ENCODE measurements at places on chromosomes 13 and 19. TPM values are rescaled to one million over a fixed set of nuclear protein-coding genes. Genes with fewer than 3 reads are reported as not detected.
A peak's percentile ranks its signal among the peaks of the same experiment; 100 is the strongest.

- H3K4me1 ChIP-seq: no peaks in the 10 kb centered on the region
- H3K36me3 ChIP-seq: no peaks in the 10 kb centered on the region
- H3K4me3 ChIP-seq: no peak overlapping the region
- H3K27me3 ChIP-seq: peaks cover 7% of the 10 kb centered on the region
- no peak for DNase-seq
These were observed 2.6 kb downstream of the VAV1 start for GRCh38 chr19:6774821-6775707.

GRCh38 chr19:8965887-8966286, 44.3 kb downstream of the MUC16 start:
- DNase-seq: no peak
- H3K27me3 ChIP-seq: peaks cover 2% of the 10 kb centered on the region
- H3K4me3 ChIP-seq: no peak overlapping the region
- peaks cover 4% of the 10 kb centered on the region for H3K36me3 ChIP-seq
- no peak overlapping the region for H3K27ac ChIP-seq
- no peaks in the 10 kb centered on the region for H3K4me1 ChIP-seq

GRCh38 chr13:36858290-36858689, 39.3 kb downstream of the RFXAP start:
- H3K27me3 ChIP-seq: no peaks in the 10 kb centered on the region
- H3K4me1 ChIP-seq: peaks cover 14% of the 10 kb centered on the region
- no peak overlapping the region for H3K4me3 ChIP-seq
- H3K27ac ChIP-seq: peak overlapping the region; percentile 51
- peak; percentile 58 for DNase-seq
- H3K36me3 ChIP-seq: peaks cover 6% of the 10 kb centered on the region

DNA sequence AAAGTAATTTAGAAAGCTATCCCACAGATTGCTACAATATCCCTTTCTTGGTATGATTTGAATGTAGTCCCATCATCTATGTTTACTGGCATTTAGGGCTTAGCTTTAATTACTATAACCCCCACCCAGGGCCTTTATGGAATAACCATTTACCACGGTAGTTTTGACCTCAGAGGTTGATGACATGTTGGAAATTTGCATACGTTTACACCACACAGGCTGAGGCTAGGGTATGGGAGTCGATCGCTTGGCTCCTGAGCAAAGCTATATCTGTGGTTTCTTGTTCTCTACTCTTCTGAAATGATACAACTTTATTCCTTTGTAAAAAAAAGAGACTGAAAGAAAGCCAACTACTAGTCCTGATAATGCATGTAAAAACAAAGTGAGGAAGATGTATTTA, 28.2 kb upstream of the RFC3 start:
- no peak for DNase-seq
- peaks cover 11% of the 10 kb centered on the region for H3K4me1 ChIP-seq
- H3K36me3 ChIP-seq: no peaks in the 10 kb centered on the region
- no peak overlapping the region for H3K4me3 ChIP-seq
- no peaks in the 10 kb centered on the region for H3K27me3 ChIP-seq
- no peak overlapping the region for H3K27ac ChIP-seq

DNA sequence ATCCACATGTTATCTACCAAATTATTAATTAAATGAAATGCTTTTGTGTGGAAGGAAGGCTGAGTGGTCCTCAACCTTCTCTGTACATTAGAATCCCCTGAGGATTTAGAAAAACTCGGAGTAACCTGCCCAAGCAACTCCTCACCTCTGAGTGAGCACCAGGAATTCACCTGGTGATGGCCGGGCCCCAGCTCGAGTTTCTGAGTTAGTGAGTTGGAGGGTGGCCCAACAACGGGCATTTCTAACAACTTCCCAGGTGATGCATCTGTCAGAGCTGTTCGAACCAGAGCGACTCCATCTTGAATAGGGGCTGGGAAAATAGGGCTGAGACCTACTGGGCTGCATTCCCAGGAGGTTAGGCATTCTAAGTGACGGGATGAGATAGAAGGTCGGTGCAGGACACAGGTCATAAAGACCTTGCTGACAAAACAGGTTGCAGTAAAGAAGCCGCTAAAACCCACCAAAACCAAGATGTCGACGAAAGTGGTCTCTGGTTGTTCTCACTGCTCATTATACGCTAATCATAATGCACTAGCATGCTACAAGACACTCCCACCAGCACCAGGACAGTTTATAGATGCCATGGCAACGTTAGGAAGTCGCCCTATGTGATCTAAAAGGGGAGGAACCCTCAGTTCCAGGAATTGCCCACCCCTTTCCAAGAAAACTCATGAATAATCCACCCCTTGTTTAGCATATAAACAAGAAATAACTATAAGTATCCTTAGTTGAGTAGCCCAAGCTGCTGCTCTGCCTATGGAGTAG, 44.2 kb upstream of the SHISA2 start:
- H3K27me3 ChIP-seq: peaks cover 2% of the 10 kb centered on the region
- H3K4me3 ChIP-seq: no peak overlapping the region
- no peaks in the 10 kb centered on the region for H3K4me1 ChIP-seq
- no peak overlapping the region for H3K27ac ChIP-seq
- DNase-seq: no peak

GRCh38 chr13:39410096-39410901, 192.7 kb downstream of the LHFPL6 start:
- no peak overlapping the region for H3K27ac ChIP-seq
- H3K4me1 ChIP-seq: peaks cover 20% of the 10 kb centered on the region
- DNase-seq: no peak
- H3K4me3 ChIP-seq: no peak overlapping the region
- H3K27me3 ChIP-seq: no peaks in the 10 kb centered on the region

The ZNF730 gene
- 0.52 TPM for total RNA-seq

The CBLC gene
- total RNA-seq: not detected

DNA sequence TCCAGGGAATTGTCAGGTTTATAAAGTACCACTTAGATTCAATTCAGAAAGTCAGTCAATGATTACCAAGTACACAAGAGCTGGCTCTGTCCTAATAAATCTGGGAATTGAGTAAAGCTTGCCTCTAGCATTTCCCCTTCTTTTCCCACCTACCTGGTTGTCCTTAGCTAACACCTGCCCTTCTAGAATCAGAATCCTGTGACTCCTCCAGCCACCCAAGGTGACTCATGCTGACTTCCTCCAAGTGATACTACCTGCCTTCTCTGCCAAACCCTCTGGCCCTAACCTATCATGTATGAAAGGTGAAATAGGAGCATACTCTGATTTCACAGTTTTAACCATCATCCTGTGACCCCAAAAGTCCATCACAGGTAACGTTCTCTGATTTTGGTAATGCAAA, 151.2 kb downstream of the DIAPH3 start:
- no peak overlapping the region for H3K4me3 ChIP-seq
- DNase-seq: no peak
- no peaks in the 10 kb centered on the region for H3K27me3 ChIP-seq
- H3K27ac ChIP-seq: no peak overlapping the region
- H3K4me1 ChIP-seq: peaks cover 15% of the 10 kb centered on the region

The SLC10A2 gene
- total RNA-seq: not detected

DNA sequence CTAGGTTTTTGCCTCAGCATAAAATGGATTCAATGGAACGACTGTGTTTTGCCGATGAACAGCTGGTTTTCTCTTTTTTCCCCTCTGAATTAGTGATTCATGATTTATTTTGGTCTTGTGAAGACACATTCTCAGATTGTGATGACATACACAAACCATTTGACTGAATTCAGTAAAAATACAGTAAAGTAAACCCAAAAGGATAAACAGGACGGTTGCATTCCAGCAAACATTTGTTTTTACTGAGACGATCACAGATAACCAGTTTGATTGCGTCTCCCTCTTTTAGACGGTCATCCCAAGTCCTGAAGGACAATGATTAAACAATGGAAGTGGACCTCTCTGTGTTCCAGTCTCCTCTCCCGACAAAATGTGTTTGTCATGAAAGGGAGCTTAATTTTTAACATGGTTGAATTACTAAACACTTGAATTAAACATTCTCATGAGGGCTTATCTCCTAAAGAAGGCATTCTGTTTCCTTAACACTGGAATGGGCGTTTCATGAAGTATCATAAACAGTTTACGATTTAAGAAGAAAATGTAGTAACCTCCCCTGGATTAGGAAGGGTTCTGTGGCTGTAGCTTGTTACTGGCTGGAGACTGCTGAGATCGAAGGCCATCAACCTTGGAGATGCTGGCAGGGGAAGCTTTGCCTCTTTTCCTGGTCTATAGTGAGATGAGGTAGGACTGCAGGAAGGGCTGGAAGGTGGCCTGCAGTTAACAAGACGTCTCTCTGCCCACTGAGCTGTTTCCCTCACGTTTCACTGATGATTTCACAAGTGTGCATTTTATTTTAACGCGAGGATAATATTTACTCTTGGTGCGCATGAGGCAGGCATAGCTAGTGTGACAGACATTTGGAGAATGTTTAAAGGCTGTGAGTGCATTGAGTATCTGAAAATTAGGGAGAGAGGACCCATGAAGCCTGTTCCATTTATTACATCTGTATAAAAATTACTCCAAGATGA, 457.9 kb downstream of the FGF9 start:
- H3K27ac ChIP-seq: no peak overlapping the region
- H3K4me3 ChIP-seq: no peak overlapping the region
- DNase-seq: no peak
- H3K27me3 ChIP-seq: no peaks in the 10 kb centered on the region
- H3K4me1 ChIP-seq: no peaks in the 10 kb centered on the region

The NUDT15 gene
- total RNA-seq: 17.3 TPM

DNA sequence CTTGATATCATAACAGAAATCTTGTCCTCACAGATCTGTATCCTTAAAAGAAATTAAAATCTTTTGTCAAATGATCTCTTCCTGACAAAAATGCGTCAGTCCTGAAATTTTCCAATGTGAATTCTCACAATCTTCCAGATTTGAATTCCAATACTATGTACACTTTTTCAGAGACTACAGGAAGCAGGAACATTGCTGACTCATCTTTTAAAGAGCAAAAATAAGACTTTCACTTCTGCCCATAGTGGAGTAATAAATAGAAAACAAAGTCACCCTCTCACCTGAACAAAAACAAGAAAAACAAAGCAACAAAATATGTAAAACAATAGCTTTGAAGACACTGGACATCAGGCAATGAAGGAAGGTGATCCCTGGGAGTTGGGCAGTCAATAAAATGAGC, 167.0 kb upstream of the IPO5 start:
- H3K4me3 ChIP-seq: no peak overlapping the region
- no peaks in the 10 kb centered on the region for H3K27me3 ChIP-seq
- no peak overlapping the region for H3K27ac ChIP-seq
- no peaks in the 10 kb centered on the region for H3K4me1 ChIP-seq
- no peak for DNase-seq
- no peaks in the 10 kb centered on the region for H3K36me3 ChIP-seq

The IFNL1 gene
- not detected for total RNA-seq

GRCh38 chr19:11446271-11446651, 10.8 kb downstream of the PRKCSH start:
- H3K4me3 ChIP-seq: no peak overlapping the region
- DNase-seq: no peak
- H3K27me3 ChIP-seq: peaks cover 1% of the 10 kb centered on the region
- peaks cover 6% of the 10 kb centered on the region for H3K36me3 ChIP-seq
- H3K27ac ChIP-seq: no peak overlapping the region

GRCh38 chr13:28568286-28568685, 73.4 kb upstream of the FLT1 start:
- no peak for DNase-seq
- no peaks in the 10 kb centered on the region for H3K36me3 ChIP-seq
- H3K4me3 ChIP-seq: no peak overlapping the region
- H3K27me3 ChIP-seq: no peaks in the 10 kb centered on the region

GRCh38 chr19:47542030-47542475, 27.2 kb upstream of the NAPA start:
- H3K36me3 ChIP-seq: no peaks in the 10 kb centered on the region
- H3K27ac ChIP-seq: no peak overlapping the region
- no peak for DNase-seq
- peaks cover 14% of the 10 kb centered on the region for H3K27me3 ChIP-seq
- H3K4me3 ChIP-seq: no peak overlapping the region
- peaks cover 20% of the 10 kb centered on the region for H3K4me1 ChIP-seq

Measured in HFFc6 (cell line).